T-cell (primary cell): ENCODE measurements at places on chromosomes 3 and 15. TPM values are rescaled to one million over a fixed set of nuclear protein-coding genes. Genes with fewer than 3 reads are reported as not detected.

Gene TRPC1
- total RNA-seq = 3.9 TPM

Gene GPR27
- 1.0 TPM for total RNA-seq

Gene SLC38A3
- total RNA-seq = not detected

Gene MOBP
- total RNA-seq = not detected

Gene GPR156
- total RNA-seq = not detected

Gene CACNA1D
- total RNA-seq = 0.35 TPM

Gene ADCY5
- 0.23 TPM for total RNA-seq

Gene MESP1
- 0.35 TPM for total RNA-seq

Gene GOLGA6C
- not detected for total RNA-seq

Gene CRTC3
- total RNA-seq = 89.0 TPM

DNA sequence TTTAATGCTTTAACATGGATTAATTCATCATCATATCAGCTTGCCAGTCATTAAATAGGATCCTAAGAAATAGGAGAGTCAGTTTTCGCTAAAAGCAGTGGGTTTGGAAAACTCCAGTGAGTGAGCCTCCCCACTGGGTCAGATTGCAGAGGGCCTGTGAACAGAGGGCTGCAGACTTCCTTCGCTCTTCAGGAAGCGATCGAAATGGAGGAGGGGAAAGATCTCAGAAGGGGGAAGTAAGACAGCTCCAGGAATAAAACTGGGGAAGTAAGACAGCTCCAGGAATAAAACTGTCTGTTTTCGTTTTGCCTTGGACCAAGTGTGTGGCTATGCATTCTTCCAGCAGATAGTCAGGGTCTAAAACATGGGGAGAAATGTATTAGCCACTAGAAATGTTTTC is 124.8 kb upstream of the C15orf61 start:
- DNase-seq = no peak

DNA sequence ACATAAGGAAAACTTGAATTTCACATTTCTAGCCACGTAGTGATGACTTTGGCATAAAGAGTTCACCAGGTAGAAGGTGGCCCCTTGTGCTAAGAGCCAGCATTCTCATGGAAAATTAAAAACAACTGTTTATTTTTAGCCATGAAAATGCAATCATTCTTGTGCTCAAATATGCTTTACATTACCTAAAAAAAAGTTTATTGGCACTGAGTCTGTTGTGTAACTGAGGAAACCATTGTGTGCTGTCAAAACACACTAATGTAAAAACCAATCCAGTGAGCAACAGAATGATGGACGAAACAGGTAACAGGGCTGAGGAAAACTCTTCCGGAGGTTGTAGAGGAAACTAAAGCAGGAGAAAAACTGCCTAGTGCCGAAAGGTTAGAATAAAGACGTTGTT is 287.0 kb upstream of the TMC3 start:
- DNase-seq = no peak

DNA sequence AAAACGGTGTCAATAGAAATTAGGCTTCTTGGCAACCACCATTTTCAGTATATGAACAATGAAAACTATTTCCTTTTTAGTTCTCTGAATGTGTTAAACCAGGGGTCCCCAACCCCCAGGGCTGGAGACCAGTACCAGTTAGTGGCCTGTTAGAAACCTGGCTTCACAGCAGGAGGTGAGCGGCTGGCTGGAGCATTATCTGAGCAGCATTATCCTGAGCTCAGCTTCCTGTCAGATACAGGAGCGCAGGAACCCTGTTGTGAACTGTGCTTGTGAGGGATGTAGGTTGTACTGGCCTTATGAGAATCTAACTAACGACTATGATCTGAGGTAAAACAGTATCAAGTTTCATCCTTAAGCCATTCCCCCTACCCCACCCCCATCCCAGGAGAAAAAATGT is 328.7 kb downstream of the ZBBX start:
- no peak for DNase-seq

GRCh38 chr3:139239550-139239949 is 104.3 kb upstream of the MRPS22 start:
- no peak for DNase-seq

DNA sequence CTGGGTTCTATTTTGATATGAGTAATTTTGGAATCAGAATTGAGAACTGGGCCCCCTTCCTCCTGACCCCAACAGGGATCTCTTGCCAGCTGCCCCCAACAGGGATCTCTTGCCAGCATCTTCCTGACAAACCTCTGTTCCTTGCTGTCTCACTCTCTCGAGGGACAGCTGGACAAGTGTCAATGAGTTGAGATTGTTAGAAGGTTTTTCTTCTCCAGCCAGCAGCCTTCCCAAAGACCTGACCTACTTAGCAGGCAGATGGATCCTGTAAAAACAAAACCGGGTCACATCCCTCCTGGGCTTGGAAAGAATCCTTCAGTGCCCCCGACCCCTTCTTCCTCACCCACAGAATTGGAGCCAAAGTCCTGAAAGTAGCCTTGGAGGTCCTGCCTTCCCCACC is 21.6 kb downstream of the LIMD1 start:
- DNase-seq = no peak

DNA sequence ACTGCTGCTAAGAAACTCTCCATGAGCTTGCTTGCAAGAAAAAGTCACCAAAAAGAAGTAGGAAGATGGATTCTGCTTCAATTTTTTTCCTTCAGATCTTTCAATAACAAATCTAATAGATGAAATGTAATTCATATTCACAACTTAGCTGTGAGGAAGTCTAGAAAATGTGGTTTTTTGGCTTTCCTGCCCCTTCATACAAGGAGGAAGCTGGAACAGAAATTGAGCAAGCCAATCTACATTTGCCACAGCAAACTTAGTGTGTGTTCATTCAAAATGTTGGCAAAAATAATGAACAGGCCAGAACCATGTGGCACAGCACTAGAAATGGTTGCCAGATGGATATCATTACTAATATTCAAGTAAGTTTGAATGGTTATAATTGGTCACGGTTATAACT is 93.2 kb upstream of the NEDD4 start:
- no peak for DNase-seq

GRCh38 chr3:99783011-99783573 is 34.6 kb upstream of the CMSS1 start:
- DNase-seq = no peak

- DNase-seq = no peak
Measured at GRCh38 chr3:154251610-154252009, 72.7 kb downstream of the DHX36 start.

- DNase-seq = no peak
Measured at GRCh38 chr3:38260474-38260873, 5.1 kb upstream of the SLC22A13 start.

DNA sequence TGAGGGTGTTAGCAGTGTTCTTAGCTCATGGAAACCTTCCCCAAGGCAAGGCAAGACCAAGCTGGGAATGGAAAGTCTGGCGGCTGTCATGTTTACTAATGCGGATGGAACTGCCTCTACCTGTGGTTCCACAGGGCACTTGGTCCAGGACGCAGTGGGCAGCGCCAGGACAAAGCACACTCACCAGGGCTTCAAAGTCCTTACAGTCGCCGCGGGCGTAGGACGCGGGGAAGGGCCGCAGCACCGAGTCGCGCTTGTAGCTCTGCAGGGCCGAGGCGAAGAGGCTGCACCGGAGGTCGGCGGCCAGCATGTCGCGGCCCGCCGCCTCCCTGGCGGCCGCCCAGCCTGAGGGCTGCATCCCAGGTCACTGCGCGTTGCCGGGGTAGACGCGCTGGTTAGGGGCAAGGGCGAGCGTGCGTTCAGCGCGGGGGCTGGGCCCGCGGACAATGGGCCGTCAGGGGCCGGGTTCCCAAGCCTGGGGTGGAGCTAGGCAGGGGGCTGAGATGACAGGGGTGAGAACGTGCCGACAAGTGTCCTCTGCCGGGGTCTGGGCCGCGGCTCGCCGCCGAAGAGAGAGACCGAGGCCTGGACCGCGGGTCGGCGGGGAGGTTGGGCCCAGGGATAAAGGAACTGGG is 497 bp downstream of the PARP16 start:
- DNase-seq = no peak

- DNase-seq = no peak
Measured at GRCh38 chr3:133758568-133758928, 12.4 kb downstream of the TF start.

- DNase-seq = no peak
Measured at GRCh38 chr3:182238126-182238525, 526.4 kb downstream of the SOX2 start.

DNA sequence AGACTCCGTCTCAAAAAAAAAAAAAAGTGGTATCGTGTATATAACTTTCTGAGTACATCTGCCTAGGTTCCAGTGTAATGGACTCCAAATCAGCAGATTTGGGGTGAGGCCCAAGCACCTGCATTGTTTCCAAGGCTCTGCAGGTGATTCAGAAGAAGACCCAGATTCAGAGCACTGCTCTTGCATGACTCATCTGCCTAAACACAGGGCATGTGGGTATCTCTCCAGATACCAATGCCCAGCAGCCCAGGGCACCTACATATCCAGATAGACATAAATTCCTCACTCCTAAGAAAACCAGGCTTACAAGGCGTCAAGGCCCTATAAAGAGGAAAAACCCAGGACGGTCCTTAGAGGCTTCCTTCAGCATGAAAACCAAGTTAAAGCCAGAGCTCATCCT is 24.3 kb downstream of the NDUFAF1 start:
- DNase-seq = no peak

- no peak for DNase-seq
Measured at GRCh38 chr15:48644827-48645557, 517 bp downstream of the FBN1 start.

DNA sequence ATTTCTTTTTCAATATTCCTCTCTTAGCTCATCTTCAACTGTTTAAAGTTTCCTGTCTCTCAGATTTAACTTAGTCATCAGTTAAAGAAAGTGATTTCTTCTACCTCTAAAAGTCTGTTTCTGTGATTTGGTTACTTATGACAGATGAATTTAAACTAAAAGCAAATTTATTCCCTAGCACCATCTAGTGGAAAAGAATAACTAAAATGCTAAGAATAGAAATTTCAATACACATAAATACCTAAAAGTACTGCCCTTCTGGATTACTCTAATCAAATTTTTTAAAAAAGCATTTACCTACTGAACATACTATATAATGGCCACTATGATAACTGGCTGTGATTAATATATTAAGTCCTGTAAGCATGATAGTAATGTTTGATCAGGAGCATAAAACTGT is 14.0 kb upstream of the ZCWPW2 start:
- no peak for DNase-seq

GRCh38 chr15:49847423-49848281 is 226.8 kb downstream of the DTWD1 start:
- no peak for DNase-seq

- DNase-seq = no peak
Measured at GRCh38 chr15:27828746-27829145, 270.4 kb downstream of the OCA2 start.

DNA sequence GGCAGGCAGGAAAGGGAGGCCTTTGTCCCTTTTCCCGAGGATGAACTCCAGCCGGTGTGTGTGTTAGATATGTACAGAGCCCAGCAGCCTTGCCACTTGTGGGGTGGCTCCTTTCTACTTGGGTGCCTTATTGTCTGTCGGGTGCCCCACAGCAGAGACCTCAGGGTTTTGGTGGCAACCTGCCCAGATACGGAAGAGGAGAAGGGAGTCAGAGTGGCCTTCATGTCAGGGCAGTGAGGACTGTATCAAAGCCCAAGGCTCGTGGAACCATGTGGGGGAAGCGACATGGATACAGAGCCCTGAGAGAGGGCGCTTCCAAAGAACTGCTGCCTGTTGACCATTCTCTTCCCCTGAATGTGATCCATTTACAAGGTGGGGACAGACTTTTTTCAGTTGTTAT is 166.2 kb downstream of the SLCO3A1 start:
- DNase-seq = no peak

- no peak for DNase-seq
Measured at GRCh38 chr15:50884540-50884939, 23.9 kb upstream of the AP4E1 start.

GRCh38 chr3:45123030-45123429 is 23.1 kb downstream of the CDCP1 start:
- DNase-seq = no peak

DNA sequence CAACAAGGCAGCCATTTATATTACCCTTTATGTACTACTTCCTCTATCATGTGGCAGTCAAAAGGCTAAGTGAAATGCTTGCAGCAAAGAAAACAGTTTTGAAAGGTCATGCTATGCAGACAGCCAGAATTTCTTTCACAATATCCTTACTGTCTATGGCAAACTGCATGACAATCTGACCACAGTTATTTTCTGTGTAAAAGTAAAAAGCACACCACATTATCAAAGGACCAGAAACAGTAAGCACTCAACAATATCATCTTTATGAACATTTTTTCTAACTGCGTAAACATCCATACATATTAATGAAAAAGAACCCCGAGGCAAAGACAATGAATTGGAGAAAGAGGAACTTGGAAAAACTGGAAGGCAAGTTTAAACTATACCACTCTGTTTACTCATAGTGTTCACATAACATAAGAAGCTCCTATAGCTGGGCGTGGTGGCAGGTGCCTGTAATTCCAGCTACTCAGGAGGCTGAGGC is 47.9 kb downstream of the PIK3CB start:
- DNase-seq = no peak

DNA sequence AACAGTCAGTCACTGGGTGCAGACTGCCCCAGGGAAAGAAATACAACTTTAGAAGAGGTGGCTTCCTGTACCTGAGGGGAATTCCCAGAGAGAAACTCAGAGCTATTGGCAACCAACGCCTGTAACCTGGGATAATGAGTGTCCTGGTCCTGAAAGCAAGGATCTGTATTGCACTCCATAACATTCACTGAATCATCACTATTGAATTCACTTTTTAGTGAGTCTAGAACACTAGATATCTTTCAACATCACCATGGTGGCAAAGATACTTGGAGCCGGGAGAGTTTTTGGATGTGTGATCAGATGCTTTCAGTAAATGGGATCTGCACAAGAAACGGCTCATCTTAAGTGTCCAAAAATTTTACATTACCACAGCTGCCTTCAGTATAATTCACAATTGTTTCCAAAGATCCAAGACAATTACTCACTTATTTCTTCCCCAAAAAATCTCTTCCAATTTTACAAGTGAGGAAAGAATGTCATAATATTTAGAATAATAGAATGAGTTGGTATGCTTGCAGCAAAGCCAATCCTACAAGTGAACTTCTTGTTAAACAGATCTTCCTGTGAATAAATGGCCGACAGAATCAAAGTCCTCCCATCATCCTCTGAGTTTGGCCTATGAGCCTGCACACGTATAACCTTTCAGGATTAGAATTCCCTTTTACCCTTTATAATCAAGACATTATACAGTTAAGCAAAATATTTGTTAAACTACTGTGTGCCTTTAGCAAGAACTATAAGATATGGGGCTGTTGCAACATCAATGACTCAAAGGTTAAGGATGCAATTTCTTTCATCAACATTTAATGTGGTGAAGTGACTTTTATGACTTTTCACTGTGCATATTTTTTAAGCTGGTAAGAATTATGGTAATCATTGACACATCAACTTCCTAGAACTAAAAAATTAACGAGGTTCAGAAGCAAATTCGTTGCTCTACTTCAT is 243.3 kb upstream of the COL8A1 start:
- DNase-seq = no peak
